Fibroblast of skin of scalp (primary cell): ENCODE measurements at places on chromosomes 16 and 17.

DNA sequence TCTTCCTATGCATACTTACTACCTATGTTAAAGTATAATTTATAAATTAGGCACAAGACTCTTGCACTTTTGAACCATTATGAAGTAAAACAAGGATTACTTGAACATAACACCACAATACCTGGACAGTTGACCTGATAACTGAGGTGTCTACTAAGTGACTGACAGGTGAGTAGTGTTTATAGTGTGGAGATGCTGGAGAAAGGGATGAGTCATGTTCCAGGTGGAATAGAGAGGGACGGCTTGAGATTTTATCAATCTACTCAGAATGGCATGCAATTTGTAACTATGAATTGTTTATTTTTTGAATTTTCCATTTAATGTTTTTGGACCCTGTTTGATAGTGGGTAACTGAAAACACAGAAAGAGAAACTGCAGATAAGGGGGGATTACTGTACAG, 287.6 kb downstream of the MAP2K6 start:
- no peak for DNase-seq

DNA sequence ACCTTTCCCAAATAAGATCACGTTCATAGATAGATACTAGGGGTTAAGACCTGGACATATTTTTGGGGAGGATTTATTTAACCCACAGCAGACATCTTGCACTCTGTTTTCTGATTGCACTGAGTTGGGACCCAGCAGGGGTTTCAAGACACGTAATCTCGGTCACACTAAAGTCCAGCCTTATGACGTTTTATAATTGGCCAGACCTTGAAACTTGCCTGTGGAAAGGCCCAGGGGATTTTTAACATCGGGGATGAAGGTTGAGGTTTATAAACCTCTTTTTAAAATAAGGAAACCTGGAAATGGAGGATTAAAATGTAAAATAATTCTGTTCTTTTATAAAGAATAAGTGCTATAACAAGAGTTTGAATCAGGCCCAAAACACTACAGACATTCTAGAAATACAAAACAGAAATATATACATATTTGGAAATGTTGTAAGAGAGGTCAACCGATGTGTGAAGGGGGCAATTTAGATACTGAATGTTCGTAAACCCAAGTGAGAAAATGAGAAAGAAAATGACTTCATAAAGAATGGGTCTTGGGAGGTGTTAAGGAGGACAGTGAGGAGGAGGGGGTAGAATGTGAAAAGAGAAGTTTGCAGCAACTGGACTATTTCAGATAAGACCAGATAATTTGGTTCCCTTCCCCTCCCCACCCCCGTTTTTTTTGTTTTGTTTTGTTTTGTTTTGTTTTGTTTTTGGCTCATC, 61.1 kb upstream of the NOL11 start:
- DNase-seq: no peak

GRCh38 chr17:74671031-74671771, 41.5 kb downstream of the CD300LF start:
- peak; percentile 79 for DNase-seq

DNA sequence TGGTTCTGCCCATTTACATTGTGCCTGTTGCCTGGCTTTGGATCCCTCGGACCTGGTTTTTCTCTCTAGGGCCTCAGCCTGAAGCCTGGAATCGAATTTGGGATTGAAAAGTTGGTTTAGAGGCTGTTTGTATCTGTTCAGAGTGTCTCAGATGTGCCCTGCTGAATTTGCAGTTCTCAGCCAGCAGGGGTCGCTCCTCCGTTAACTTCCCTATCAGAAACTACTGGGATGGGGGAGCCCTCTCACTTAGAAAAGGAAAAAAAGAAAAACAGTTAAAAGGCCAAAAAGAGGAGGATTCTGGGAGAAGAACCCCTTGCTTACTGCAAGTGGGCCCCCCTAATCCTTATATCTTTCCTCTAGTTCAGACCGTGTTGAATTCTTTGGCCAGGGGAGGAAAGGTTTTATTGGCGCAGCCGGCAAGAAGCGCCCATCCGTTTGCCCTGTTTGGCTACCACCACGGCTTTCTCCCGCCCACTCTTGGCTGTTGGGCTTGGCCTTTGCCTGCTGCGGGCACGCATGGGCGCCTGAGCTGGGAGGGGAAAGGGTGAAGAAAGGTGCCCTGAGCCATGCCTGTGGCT, 8.7 kb downstream of the FZD2 start:
- DNase-seq: no peak

- no peak for DNase-seq
These were observed 135.1 kb upstream of the NOL11 start for GRCh38 chr17:67582673-67583081.

DNA sequence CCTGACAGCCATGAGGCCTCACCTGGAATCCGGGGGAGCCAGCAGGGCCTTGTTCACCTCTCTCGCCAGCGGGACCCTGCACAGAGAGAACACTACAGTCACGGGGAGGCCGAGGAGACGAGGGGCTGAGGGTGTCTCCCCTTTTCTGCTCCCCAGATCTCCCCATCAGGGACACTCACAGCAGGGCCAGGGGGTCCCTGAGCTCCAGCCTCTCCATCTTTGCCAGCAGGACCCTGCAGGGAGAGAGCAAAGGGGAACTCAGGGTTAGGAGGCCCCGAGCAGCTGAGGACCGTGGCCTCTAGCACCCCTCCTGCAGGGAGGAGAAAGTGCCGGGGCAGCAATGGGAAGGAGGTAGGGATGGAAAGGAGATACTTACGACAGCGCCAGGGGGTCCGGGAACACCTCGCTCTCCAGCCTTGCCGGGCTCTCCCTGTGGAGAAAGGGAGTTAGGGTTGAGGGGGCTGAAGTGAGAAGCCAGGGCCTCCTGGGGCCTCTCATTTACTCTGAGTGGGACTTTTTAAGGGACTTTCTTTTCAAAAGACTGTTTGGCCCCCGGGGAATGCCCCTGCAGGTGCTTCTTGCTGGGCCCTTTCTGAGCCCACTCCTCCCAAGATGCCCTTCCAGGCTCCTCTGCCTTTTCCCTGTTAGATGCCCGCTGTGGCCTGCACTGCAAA, 8.7 kb downstream of the COL1A1 start:
- peak; percentile 84 for DNase-seq

- DNase-seq: peak; percentile 38
These were observed at the start of gene CACNG3 for GRCh38 chr16:24255456-24256371. CACNG3 (plus strand) TSS chr16:24256335; CDS start chr16:24256755, 420 bp downstream.

DNA sequence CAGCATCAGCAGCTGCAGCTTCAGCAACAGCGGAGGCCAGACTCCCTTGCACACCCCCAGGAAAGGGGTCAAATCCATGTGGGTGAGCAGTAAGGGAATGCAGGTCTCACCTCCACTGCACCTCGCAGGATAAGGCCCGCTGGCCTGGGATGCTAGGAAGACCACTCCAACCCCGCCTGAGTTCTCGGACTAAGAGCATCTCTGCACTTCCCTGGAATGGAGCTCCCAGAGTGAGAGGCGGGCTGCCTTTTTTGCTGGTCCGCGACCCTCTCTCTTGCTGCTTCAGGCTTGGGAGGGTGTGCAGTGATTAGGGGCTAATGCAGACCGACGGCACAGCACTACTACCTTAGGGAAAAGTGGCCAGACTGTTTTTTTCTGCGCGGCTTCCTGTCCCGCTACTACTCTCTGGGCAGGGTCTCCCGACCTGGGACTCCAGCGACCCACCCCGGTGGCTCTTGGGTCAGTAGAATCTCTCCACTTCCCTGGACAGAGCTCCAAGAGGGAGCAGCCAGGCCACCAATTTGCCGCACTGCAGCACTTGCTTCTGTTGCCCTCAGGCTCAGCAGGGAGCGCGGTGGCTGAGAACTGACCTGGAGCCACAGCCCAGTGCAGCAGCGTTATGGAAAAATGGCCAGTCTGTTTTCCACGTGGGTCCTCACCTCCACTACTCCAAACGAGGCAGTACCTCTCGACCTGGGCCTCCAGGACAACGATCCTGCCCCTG, 480.4 kb downstream of the CDH8 start:
- no peak for DNase-seq

GRCh38 chr17:41689497-41690299, 1.0 kb downstream of the EIF1 start:
- DNase-seq: peak; percentile 77

- no peak for DNase-seq
These were observed 6.2 kb downstream of the PRSS53 start for GRCh38 chr16:31082368-31083045.

- DNase-seq: no peak
These were observed 271.2 kb downstream of the CBLN1 start for GRCh38 chr16:49010396-49010795.

DNA sequence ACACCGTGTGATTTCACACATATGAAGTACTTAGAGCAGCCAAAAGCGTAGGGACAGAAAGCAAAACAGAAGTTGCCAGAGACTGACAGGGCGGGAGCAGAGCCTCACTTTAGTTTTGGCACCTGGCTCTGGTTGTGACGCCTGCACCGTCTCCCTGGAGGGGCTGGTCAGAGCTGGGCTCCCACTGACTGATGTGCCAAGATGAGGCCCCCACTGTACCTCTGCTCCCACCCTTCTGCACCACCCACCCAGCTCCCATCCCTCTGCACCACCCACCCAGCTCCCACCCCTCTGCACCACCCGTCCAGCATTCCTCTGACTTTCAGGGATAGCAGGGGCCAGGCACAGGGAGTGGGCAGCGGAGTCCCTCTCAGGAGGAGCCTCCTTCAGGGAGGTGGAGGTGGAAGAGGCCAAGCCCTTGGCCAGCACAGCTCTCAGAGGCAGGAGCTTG, 3.2 kb upstream of the PRSS21 start:
- DNase-seq: no peak

- no peak for DNase-seq
These were observed 10.9 kb upstream of the ARHGAP23 start for GRCh38 chr17:38417210-38417951.

DNA sequence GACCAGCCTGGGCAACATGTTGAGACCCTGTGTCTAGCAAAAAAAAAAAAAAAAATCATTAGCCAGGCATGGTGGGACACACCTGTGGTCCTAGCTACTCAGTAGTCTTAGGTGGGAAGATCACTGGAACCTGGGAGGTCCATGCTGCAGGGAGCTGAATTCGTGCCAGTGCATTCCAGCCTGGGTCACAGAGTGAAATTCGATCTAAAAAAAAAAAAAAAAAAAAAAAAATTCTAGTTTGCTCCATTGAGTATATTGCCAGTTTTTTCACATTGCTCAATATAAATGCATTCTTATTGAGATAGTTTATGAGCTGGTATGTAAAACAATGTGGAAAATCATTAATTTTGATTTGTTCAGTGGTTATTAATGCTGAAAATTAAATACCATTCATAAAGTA, 52.0 kb downstream of the ABHD15 start:
- peak; percentile 36 for DNase-seq

DNA sequence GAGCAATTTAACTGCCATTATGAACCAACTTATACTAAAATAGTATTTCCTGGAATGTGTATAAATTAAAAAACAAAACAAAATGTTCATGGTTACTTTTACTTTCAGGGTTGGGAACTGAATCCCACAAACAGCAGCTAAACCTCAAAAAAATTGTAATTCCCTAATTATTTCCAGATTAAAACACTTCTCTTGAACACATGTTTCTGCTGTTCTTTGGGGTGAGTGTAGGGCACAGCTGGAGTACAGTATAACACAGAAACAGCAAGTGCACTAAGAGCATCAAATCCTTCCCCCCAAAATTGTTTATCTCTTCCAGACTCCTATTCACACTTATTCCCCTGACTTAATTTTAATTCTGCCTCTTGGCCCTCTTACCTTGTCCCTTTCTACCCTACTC, 56.4 kb downstream of the KANSL1 start:
- DNase-seq: peak; percentile 50

DNA sequence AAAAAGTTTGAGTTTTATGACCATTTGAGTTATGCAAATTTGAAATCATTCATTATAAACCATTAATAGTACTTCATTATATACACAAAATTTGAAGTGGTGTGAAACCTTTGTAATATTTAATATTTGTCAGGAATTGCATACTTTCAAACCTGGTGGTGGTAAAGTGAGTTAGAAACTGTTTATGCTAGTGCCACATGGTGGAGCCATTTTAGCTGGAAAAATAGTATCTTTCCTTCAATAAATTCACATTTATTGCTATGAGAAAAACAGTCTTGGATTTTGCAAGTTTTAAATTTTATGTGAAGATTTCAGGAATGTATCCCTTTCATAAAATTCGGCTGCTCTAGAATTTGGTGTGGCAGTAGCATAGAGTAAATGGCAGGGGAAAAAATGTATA, 7.3 kb upstream of the BLMH start:
- no peak for DNase-seq

DNA sequence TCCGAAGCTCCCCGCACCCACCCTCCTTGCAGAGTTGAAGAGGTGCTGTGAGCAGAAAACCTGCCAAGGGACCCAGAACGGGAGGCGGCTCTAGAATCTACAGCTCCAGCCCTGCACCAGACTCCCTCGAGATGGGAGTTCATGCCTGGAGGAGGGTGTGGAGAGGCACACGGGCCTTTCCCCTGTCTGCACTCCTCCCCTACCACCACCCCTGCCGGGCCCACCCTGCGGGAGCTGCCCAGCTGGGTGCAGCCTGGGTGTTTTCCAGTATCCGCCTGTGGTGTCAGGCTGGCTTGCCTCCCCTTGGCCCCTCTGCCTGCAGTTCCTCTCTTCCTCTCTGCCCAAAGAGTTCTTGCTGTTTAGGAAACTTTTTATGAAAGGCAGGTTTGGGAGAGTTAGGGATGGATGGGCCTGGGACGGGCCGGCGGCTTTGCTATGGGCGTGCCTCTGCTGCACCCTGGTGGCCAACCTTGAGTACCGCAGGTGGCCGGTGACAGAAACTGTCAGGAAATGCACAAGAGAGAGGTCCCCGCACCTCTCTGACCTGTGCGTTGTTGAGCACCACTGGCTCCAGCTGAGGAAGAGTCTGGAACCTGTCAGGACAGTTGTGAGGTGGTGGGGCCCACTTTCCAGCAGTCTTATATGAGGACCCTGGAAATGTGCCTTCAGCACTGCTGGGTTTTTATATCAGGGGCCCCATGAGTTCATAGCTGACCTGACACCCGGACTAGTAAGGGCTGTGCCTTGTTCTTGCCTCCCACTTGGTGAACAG, 354.1 kb downstream of the SEC14L1 start:
- peak; percentile 82 for DNase-seq

- DNase-seq: no peak
These were observed 345.4 kb downstream of the PMP22 start for GRCh38 chr17:14919631-14920213.

DNA sequence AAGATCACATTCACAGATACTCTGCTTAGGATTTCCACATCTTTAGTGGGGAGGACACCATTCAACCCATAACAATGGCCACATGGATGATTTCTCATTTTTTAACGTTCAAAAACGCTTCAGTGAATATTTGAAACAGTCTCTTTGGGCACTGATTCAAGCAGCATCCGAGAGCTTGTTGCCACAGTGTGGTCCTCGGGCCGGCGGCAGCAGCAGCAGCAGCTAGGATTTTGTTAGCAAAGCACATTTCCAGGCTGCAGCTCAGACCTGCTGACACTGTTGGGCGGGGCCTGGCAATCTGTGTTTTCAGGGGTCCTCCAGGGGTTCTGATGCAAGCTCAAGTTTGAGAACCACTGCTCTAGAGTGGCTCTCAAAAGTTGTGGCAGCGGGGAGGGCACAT, 27.9 kb upstream of the CMIP start:
- no peak for DNase-seq

GRCh38 chr16:67268136-67268579, 11.2 kb upstream of the PLEKHG4 start:
- DNase-seq: peak; percentile 94

- DNase-seq: no peak
These were observed 16.1 kb downstream of the STAT3 start for GRCh38 chr17:42372142-42372541.
